ENCODE measurements at places on chromosomes 7 and 10.

DNA sequence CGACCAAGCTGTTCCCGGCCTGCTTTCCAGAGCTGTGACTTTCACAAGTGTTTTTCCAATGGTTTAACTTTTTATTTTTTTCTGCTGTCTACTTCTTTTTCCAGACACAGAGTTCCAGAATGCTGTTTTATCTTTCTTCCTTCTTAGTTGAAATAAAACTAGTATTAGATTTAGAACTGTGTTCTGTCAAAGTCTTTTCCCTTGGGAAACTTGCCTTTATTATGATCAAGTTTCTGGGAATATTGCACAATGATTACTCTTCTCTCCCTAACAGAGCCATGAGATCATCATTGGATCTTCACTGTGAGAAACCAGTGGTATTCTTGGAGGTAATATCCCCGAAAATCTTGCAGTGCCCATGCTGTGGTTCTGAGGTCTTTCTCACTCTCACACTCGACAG is 104.9 kb upstream of the KCND2 start:
- no peak for DNase-seq

DNA sequence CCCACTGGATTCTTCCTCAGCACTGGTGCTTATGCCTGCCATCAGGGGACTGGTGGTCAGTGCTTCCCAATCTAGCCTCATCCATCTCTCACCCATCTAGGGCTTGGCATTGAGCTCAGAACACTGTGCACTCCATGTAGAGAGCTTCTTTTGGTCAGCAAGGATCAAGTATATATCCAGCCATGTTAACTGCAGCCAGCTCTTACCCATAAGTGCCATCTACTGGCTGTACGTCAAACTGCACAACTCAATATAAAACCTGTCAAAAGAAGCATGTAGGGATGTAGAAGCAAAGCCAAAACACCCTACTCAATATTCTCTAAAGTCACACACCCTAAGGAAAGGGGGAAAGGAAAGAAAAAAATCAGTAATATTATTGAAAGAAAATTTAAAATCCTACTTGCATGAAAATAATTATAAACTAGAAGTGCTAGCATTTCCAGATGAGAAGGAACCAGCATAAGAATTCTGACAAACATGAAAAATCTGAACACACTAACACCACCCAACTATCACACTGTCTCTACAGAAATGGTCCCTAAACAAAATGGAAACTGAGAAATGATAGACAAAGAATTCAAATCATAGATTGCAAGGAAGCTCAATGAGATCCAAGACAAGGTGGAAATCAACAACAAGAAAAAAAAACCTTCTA is 531.1 kb upstream of the STEAP1 start:
- peak; percentile 13 for DNase-seq

DNA sequence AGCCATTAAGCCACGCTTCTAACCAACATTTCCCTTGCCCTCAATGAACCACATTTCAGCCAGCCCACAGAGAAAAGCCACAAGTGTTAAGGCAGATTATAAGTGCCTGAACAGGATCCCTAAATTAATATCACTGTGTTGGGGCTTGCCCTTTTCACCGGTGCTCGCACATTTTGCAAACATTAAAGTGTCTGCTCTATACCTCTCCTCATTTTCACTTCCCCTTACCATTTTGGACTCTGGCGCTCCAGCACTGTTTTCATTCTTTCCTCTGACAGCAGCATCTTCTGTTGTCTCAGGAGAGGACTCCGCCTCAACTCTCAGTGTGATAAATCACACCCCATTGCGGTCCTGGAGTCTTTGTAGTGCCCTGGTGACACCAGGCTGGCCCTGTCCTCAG is 274.2 kb downstream of the BAMBI start:
- DNase-seq: no peak

- no peak for DNase-seq
Observed at GRCh38 chr10:62690703-62691102, 113.8 kb upstream of the ADO start.

- no peak for DNase-seq
Observed at GRCh38 chr10:33249137-33249536, 85.3 kb downstream of the NRP1 start.

GRCh38 chr10:56466005-56466404 is 104.9 kb upstream of the ZWINT start:
- no peak for DNase-seq

DNA sequence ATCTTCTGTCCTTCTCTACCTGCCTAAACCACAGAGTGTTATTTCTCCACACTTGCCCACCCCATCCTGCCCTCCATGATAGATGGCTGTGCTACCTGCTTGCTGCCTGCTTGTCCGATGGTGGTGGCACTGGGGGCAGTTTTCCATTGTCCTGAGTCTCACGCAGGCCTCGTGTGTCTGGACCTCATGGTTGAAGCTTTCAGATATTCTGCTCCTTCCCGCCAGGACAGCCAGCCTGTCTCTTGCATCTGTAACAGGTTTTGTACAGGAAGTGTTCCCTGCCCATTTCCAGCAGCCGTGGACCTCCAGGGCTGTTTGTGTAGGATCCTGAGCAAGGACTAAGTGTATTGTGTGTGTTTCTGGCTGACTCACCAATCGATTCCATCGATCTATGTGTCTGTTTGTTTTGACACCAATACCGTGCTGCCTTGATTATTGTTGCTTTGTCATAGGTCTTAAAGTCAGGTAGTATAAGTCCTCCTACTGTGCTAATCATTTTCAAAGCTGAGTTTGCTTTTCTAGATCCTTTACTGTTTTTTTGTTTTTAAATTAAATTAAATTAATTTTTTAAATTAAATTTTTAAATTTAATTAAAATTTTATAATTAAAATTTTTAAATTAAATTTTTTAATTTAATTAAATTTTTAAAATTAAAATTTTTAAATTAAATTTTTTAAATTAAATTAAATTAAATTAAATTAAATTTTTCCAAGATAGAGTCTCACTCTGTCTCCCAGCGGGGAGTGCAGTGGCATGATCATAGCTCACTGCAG is 8.5 kb downstream of the IL15RA start:
- no peak for DNase-seq

All from CD8-positive, alpha-beta memory T cell (primary cell).